Breast epithelium (tissue), 4 donors: ENCODE measurements at places on chromosomes 7 and 10.
A peak's percentile ranks its signal among the peaks of the same experiment; 100 is the strongest.

- no peak for DNase-seq
Measured at GRCh38 chr10:49750546-49750945, 11.6 kb downstream of the OGDHL start.

- DNase-seq, result no peak
Measured at GRCh38 chr10:62058476-62058875, 157.0 kb downstream of the ARID5B start.

- no peak for DNase-seq
Measured at GRCh38 chr7:21370283-21370982, 57.5 kb upstream of the SP4 start.

GRCh38 chr10:20767028-20767427, 130.1 kb downstream of the NEBL start:
- DNase-seq, result no peak

GRCh38 chr7:31776616-31777015, 89.6 kb downstream of the PPP1R17 start:
- no peak for DNase-seq

DNA sequence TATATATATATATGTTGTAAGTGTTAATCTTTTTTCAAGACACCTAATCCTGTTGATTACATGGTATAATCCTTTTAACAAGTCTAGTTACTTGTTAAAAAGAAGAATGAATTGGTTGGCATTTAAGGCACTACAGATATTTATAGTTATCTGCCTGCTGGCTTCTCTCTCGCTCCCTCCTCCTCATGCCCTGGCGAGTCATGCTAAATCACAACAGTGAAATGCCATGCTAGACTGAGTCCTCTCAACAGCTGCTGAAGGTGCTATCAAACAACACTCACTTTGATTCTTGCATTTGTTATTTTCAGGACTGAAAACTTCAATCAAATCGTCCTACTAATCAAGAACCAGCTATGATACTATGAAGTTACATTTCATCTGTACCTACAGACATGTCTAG, 15.4 kb downstream of the NRAP start:
- DNase-seq, result no peak

- no peak for DNase-seq
Measured at GRCh38 chr7:114835861-114836260, 86.0 kb upstream of the MDFIC start.

DNA sequence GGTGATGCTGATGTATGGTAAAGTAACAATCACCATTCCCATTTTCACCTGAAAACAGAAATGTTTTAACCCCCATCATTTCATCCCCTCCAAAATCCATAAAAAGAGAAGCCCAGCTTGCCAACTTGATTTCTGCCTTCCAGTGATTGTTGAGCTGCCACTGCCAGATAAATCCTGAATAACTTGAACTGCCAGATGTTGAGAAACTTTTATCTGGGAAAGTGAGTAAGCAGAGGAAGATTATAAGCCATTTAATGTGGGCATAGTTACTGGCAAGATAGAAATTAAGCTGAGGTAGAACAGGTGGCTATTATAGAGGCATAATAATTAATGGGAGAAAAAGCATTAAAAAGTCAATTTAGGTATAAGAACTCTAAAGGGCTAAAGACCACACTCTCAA, 534.1 kb downstream of the ANKRD7 start:
- DNase-seq, result no peak

GRCh38 chr10:101920546-101920945, 76.9 kb upstream of the KCNIP2 start:
- DNase-seq, result no peak

- DNase-seq, result no peak
Measured at GRCh38 chr10:86105640-86106039, 261.0 kb downstream of the GRID1 start.

- no peak for DNase-seq
Measured at GRCh38 chr7:2654059-2654458, 22.3 kb downstream of the TTYH3 start.

GRCh38 chr7:96640054-96640453, 69.6 kb downstream of the SEM1 start:
- DNase-seq, result no peak

- no peak for DNase-seq
Measured at GRCh38 chr7:47938574-47939165, 9.6 kb downstream of the PKD1L1 start.

DNA sequence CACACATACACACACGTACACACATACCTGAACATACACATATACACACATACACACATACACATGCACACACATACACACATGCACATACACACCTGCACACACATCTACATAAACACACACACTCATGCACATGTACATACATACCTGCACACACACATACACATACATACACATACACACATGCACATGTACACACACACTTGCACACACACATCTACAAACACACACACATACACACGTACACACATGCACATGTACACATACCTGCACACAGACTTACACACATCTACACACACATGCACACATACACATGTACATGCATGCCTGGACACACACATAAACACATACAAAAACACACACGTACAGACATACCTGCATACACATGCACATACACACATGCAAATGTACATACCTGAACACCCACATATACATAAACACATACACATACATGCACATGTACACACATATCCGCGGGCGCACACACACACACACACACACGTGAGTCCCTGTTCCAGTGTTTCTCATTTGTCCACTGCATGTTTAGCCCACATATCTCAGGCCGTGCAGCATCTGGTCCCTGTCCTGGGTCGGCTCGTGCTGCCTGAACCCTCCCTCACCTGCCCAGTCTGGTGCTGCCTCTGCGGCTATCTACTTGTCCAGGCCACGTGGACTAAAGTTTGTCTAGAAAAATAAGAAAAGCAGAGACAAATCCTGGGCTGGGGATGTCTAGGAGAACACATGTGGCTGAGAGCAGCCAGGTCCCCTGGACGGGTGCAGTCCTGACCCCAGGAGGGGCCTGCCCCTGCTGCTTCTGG, 238.7 kb downstream of the TCERG1L start:
- DNase-seq, result no peak

DNA sequence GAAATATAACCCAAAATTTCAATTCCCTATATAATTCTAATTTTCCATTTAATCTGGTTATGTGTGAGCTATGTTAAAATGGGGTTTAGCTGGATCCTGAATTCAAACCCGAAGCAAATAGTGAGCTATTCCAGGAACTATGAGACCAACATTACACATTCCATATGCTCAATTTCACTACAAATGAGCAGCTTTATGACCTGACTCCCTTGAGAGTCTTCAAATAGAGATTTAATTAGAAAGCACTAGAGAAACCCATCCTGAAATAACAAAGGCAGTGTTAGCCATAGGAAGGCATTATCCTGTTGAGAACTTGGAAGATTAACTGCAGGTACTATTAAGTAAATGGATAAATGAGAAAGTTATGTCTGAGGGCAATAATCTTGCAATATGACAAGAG, 890.0 kb downstream of the GRM8 start:
- DNase-seq, result no peak

DNA sequence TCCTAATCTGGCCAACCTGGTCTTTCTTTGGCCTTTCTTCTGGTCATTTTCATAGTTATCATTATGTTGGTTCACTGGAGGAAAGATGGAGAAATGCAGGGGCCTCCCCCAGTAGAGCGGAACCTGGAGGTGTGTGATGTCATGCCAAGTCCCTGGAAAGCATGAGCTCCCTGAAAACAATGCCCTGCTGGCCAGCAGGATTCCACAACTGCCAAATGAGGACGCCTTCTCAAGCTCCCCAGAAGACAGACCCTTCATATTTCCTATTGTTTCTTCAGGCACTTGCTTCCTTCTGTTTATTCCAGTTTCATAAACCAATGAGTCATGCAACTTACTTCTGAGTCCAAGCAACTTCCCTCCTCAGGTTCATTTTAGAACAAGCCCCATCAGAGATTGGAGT, 339.0 kb downstream of the GATA3 start:
- no peak for DNase-seq

GRCh38 chr10:92810934-92811532, 37.3 kb upstream of the EXOC6 start:
- DNase-seq, result no peak

DNA sequence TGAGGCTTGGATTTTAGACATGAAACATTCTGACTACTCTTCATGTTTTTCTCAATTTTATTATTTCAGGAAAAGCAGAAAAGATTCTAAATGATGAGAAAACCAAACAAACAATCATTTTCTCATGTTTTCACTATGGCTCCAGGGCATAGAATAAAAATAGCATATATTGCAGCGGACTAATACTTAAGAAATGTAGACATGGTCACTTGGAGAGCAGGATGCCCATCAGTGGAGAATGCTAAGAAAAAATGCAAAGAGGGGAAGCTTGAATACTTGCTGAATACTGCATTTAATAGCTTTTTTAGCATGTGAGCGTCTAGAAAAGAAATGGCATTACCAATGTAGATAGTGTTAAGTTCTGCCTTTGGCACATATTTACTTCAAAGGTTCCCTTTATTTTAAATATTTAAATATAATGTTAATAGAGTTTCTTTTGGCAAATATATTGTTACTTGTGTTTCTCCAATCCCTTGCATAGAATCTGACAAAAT, 107.9 kb downstream of the PPP1R17 start:
- DNase-seq, result no peak

GRCh38 chr10:16904639-16905061, 87.4 kb upstream of the RSU1 start:
- DNase-seq, result no peak

DNA sequence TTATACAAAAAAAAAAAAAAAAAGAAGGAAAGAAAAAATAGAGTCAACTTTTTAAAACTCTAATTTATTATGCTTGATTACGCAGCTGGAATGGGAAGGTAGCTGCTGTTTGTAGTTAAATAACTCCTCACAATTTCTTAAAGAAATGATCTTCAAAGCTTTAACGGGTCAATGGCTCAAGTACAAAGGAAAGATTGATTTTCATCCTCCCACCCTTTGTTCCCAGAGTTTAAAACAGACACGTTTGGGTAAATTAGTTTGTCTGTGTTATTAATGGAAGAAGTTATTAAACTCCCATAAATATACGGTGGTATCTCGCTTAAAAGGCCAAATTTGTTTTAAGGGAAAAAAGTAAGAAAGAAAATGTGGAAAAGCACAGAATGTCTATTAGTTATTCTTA, 179.3 kb downstream of the EMX2 start:
- no peak for DNase-seq

DNA sequence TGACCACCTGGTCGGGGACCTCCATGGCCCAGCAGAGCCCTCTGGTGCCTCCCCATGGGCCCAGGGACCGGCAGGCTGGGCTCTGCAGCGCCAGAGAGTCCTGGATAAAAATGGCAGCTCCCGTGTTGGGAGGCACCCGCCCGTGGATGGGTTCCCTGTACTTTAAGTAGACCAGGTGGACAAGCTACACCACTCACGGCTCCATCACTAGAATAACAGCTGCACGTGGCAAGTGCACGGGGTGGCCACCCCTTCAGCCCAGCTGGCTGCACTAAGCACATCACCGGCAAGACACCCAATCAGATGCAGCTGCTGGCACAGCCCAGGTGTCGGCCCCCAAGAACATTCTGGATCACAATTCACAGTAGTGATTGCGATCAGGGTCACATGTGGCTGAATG, 69.8 kb downstream of the DIP2C start:
- DNase-seq, result no peak

GRCh38 chr10:103144041-103144440, 49.0 kb downstream of the NT5C2 start:
- DNase-seq, result no peak

DNA sequence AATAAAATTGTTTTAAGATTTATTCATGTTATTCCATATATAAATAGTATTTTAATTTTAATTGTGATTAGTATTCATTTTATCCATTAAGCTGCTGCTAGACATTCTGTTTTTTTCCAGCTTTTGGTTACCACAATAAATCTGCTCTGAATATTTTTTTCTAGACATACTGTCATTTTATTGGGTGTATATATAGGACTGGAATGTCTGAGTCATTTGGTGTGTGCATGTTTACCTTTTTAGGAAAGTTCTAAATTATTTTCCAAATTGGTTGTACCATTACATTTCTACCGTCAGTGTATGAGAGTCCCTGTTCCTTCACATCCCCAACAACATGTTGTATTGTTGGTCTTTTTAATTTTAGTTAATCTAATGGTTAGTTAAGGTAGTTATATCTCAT, 1138.1 kb downstream of the REEP3 start:
- DNase-seq, result no peak

GRCh38 chr10:31698181-31698830, 230.3 kb downstream of the ARHGAP12 start:
- no peak for DNase-seq

GRCh38 chr10:22343731-22344130, 1.6 kb upstream of the SPAG6 start:
- DNase-seq, result no peak

- no peak for DNase-seq
Measured at GRCh38 chr10:78442836-78443550, 409.3 kb downstream of the RPS24 start.

- DNase-seq, result no peak
Measured at GRCh38 chr7:133052826-133053225, 29.1 kb downstream of the CHCHD3 start.

DNA sequence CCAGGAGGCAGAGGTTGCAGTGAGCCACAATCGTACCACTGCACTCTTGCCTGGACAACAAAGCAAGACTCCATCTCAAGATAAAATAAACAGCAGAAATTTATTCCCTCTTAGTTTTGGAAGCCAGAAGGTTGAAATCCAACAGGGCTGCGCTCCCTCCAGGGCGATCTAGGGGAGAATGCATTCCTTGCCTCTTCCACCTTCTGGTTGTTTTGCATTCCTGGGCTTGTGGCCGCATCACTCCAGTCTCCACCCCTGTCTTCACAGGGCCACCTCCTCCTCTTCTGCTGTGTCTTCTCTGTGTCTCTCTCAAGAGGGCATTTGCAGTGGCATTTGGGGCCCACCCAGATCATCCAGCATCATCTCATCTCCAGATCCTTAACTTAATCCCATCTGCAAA, 36.2 kb downstream of the LIMK1 start:
- DNase-seq, result no peak

GRCh38 chr7:44433255-44434022, 57.0 kb downstream of the NUDCD3 start:
- no peak for DNase-seq

GRCh38 chr7:102390697-102391484, 5.3 kb upstream of the PRKRIP1 start:
- peak; percentile 84 for DNase-seq

GRCh38 chr7:137836113-137836509, 10.7 kb downstream of the DGKI start:
- no peak for DNase-seq

- DNase-seq, result no peak
Measured at GRCh38 chr7:121796936-121797656, 75.9 kb upstream of the PTPRZ1 start.

DNA sequence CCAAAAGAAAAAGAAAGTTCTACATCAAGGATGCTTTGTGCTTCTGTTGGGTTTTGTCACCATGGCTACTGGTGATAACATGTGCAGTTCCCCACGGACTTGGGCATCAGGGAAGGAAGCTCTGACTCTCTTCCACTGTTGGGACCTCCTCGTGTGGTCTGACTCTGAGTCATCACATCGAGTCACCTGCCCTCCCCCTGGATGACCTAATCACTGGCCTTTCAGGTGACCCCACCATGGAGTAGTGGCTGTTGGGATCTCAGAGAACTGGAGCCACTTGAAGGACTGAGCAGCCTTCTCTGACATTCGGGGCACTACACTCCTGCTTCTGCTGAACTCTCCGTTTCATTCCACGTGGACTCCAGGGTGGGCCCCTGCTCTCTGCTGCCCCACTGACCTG, 60.8 kb upstream of the DOCK1 start:
- DNase-seq, result no peak

- DNase-seq, result no peak
Measured at GRCh38 chr10:30300728-30301127, 48.4 kb downstream of the MTPAP start.
